ENCODE measurements at places on chromosomes 13 and 19.

GRCh38 chr13:80884056-80884785, 543.3 kb upstream of the SPRY2 start:
- no peak for DNase-seq

GRCh38 chr19:14383661-14384555, 2.7 kb downstream of the ADGRE5 start:
- DNase-seq = peak; percentile 84

DNA sequence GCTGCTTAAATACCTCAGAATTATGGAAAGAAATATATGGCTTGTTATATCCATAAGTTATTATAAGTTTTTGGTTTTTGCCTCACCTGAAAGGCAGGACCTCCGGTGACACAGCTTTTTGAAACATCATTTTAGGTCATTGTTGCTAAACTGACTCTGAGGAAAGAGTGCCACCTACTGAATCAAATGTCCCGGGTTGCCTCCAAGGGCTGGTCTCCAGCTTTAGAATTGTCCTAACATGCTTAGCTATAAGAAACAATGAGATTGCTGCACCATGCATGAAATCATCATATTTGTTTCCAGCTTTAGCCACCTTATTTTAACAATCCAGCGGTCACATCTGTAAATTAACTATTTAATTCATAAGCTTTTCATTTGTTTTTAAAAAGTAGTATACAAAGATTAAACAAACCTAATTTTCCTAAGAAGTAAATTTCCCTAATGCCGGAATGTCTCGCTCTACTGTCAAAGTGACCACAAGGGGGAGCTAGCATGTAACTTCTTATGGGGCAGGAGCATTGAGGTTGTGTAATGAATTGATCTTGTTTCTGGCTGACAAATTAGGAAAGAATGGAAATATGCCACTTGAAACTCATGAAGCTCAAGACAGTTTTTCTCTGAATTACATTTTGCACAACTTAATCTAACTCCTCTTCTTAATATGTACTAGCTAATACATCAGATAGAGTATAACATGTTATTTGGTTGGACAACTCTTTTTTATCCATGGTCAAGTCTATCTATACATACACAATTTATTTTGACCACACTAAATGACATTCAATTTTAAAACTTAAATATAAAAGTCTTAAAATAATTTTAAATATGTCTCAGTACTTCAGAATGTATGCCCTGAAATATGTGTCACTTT, 6.7 kb upstream of the PCDH17 start:
- DNase-seq = no peak

DNA sequence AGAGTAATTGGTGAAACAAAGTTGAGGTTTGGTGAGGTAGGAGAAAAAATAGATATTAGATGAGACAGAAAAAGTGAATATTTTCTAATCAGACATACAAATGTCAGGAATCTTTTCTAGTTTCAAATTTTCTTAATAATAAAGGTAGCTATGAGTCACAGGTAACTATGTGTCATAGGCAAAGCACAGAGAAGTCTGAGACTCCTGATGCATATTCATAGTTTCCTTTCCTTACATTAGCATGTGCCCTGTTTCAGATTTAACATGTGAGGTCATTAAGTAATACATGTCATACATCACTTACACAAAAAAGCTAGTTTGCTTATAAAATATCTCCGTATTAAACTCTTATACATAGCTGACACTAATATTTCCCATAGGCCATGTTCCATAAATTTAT, 1141.3 kb upstream of the PCDH20 start:
- DNase-seq = no peak

- no peak for DNase-seq
Observed at GRCh38 chr19:55592391-55593090, 6.8 kb downstream of the FIZ1 start.

GRCh38 chr19:46932346-46932745, 71.5 kb downstream of the ARHGAP35 start:
- DNase-seq = no peak

DNA sequence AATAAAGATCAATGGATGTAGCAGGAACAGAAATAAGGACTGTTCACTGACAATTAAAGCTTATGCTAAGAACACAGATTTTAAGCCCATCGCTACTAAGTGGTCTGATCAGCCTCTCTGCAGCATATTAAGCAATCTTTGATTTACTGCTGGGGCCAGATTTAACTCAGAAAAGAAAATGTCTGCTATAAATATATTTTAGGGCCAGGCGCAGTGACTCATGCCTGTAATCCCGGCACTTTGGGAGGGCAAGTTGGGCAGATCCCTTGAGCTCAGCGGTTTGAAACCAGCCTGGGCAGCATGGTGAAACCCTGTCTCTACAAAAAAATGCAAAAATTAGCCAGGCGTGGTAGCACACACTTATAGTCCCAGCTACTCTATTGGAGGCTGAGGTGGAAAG, 43.0 kb downstream of the METTL21C start:
- no peak for DNase-seq

DNA sequence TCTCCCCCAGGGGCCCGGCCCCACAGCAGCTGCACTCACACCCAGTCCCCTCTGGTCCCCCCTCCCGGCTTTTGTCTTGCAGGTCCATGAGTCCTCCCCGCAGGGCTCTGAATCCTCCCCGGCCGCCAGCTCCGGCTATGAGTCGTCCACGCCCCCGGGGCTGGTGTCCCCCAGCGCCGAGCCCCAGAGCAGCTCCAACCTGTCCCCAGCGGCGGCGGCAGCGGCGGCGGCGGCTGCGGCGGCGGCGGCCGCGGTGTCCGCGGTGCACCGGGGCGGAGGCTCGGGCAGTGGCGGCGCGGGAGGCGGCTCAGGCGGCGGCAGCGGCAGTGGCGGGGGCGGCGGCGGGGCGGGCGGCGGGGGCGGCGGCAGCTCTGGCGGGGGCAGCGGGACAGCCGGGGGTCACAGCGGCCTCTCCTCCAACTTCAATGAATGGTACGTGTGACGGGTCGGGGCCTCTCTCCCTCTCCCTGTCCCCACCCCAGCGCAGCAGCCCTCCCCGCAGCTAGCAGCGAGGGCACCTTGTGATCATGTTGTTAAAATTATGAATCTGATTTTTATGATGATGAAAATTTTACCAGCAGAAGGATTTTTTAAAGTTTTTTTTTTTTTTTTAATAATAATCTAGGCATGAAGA, 3.8 kb downstream of the ZIC2 start:
- DNase-seq = no peak

- peak; percentile 40 for DNase-seq
Observed at GRCh38 chr19:10501971-10502523, 1.1 kb downstream of the KEAP1 start.

GRCh38 chr19:38527466-38528136, 90.2 kb downstream of the MAP4K1 start:
- DNase-seq = no peak

DNA sequence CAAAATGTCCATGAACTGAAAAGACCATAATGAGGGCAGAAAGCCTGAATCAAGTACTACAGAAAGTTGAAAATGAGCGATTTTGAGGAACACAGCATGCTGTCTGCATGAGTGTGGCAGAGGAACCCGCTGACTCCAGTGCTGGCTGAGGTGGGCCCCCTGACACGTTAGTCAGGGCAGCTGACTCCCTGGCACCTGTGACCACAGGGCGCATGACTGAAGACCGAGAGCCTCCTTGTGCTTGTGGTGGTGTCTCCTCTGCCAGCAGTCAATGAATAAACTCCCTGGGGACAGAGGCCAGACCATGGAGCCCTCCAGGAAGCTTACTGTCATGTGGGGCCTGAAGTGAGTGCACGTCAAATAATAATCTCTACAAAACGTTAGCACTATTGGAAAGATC, 38.4 kb upstream of the VSTM2B start:
- DNase-seq = no peak
